ENCODE measurements at places on chromosomes 5 and 9. TPM values are rescaled to one million over a fixed set of nuclear protein-coding genes. Genes with fewer than 3 reads are reported as not detected.

Gene GADD45G
- total RNA-seq: not detected

Gene SPARC
- total RNA-seq: 27.1 TPM

Gene FUT7
- total RNA-seq: not detected

Gene OR1L8
- not detected for total RNA-seq

Gene ENC1
- 6.8 TPM for total RNA-seq

Gene IL33
- total RNA-seq: 0.33 TPM

Gene BTNL8
- not detected for total RNA-seq

Gene SMIM27
- 16.4 TPM for total RNA-seq

Gene NR2F1-AS1
- total RNA-seq: 4.1 TPM

Gene MATR3
- 181 TPM for total RNA-seq

Gene SPINK6
- total RNA-seq: not detected

Gene CDKN2A
- total RNA-seq: 0.23 TPM

Gene CCNJL
- total RNA-seq: 14.3 TPM

Gene WWC1
- 100 TPM for total RNA-seq

Gene OTP
- 0.12 TPM for total RNA-seq

Gene MEIKIN
- total RNA-seq: not detected

Gene PCDHAC2
- total RNA-seq: 7.4 TPM

Gene PCDHB9
- not detected for total RNA-seq

Gene CENPK
- total RNA-seq: 19.4 TPM

Gene SCAMP1
- total RNA-seq: 25.9 TPM

Gene NMUR2
- total RNA-seq: not detected

Gene HINT1
- total RNA-seq: 488 TPM

Gene FGF10
- total RNA-seq: not detected

Gene DCAF10
- total RNA-seq: 12.8 TPM

Gene MCIDAS
- total RNA-seq: 1.7 TPM

Gene TMEM252
- not detected for total RNA-seq

Gene LOX
- 0.76 TPM for total RNA-seq

Gene ZNF300
- total RNA-seq: 2.5 TPM

Gene GRXCR2
- not detected for total RNA-seq

Gene SV2C
- 0.02 TPM for total RNA-seq

Gene SHOC1
- total RNA-seq: not detected

Gene PTPA
- total RNA-seq: 130 TPM

Gene MELK
- total RNA-seq: 75.9 TPM

Gene HTR4
- total RNA-seq: not detected

Gene MSX2
- 5.6 TPM for total RNA-seq

Gene PRRX2
- total RNA-seq: 12.5 TPM

Gene PCDHB7
- not detected for total RNA-seq

Gene ZDHHC11B
- total RNA-seq: 1.1 TPM

Gene SPATA31C1
- total RNA-seq: not detected

Gene SDHA
- total RNA-seq: 92.2 TPM
